Gastroesophageal sphincter (tissue), 4 donors: ENCODE measurements at places on chromosomes 7 and 10.

DNA sequence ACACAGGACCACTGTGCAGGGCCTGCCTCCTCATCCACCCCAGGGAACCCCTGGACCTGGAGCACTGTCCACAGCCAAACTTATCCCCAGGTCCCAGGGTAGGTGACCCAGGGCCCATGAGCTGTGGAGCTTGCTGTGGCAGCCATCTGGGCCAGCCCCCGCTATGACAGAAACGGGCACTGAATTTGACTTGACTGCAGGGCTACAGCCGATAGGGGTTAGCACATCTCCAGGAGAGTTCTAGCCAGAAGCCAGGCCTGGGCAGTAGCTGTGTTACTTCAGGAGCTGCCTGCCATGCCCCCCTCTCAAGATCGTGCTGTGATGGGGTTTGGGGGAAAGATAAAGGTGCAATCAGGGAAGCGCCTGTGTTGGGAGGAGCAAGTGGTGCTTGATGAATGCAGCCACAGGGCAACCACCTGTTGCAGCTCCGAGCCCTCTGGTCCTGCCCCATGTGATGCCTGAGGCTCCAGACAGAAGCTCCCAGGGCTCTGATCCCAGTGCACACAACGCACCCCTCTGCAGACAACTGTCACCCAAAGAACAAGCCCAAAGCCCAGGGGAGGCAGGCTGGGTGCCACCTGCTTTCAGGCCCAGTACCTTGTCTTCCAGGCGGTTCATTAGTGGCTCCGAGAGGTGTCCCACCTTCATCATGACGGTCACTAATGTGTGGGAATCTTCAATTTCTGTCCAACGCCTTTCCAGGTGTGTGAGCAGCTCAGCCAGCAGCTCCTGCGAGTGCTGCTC is 6.5 kb downstream of the TBRG4 start:
- no peak for ATAC-seq

DNA sequence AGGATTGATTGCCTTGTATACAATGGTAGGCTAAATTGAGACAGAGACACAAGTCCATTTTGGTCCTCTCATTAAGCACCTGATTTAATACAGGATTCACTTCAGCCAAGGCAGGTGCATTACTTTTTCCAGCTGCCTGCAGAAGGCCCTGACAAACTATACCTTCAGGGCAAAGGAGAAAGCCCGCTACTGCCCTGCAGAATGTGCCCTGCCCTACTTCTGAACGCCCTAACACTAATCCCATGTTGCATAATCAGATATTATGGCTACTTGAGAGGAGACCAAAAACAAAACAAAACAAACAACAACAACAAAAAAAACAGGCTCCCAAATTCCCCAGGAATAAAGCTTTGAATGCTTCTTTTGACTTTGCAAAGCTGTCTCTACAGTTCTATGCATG is 116.9 kb upstream of the ABI1 start:
- ATAC-seq, result no peak

DNA sequence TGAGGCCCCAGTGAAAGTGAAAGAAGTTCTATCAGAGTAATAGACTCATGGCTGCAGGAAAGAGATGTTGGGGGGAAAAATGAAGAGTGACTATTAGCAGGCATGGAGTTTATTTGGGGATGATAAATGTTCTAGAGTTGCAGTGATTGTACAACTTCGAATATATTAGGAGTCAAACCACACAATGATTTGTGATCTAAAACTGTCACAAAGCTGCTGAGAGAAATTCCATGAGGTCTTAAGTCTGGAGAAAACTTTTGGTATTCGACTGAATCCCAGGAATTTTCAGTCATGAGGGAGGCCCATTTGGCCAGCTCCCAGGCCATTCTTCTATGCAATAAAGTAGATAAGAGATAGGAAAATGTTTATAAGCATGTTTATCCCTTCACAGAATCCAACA is 55.9 kb upstream of the UNC5B start:
- no peak for ATAC-seq

GRCh38 chr10:79055100-79055782 is 13.5 kb upstream of the ZMIZ1 start:
- no peak for ATAC-seq

GRCh38 chr7:52344015-52344414 is 691.4 kb upstream of the POM121L12 start:
- ATAC-seq, result no peak

GRCh38 chr10:99766302-99766681 is 16.1 kb upstream of the ABCC2 start:
- ATAC-seq, result no peak

GRCh38 chr7:12054830-12055229 is 156.3 kb upstream of the TMEM106B start:
- no peak for ATAC-seq

- no peak for ATAC-seq
Observed at GRCh38 chr7:85630904-85631600, 444.2 kb upstream of the SEMA3D start.

- ATAC-seq, result no peak
Observed at GRCh38 chr7:127938588-127938987, 92.6 kb downstream of the LRRC4 start.

DNA sequence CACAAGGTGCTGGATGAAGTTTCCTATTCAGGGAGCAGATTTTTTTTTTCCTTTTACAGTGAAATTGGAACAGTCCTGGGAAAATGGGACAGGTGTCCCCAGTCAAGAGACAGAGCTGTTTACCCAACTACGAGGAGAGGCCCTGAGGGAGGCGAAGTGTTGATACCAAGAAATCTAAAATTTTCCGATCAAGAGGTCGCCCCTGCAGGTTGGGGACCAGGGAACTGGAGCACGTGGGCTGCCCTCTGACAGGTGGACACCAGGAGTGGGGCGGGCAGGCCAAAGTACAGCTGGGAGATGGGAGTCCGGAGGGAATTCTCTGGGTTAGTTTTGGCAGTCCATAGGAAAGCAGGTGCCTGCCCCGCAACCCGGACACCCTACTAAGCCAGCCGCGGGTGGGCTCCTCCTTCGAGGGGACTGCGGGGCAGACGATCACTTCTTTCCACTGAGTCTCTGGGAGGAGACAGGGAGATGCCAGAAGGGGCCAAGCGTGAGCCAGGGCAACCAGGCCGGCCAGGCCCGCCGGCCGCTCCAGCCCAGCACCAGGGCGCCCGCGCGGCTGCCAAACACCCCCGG is 965 bp upstream of the CAMK1D start:
- ATAC-seq, result no peak

- no peak for ATAC-seq
Observed at GRCh38 chr7:98810153-98810802, 59.5 kb downstream of the TMEM130 start.

DNA sequence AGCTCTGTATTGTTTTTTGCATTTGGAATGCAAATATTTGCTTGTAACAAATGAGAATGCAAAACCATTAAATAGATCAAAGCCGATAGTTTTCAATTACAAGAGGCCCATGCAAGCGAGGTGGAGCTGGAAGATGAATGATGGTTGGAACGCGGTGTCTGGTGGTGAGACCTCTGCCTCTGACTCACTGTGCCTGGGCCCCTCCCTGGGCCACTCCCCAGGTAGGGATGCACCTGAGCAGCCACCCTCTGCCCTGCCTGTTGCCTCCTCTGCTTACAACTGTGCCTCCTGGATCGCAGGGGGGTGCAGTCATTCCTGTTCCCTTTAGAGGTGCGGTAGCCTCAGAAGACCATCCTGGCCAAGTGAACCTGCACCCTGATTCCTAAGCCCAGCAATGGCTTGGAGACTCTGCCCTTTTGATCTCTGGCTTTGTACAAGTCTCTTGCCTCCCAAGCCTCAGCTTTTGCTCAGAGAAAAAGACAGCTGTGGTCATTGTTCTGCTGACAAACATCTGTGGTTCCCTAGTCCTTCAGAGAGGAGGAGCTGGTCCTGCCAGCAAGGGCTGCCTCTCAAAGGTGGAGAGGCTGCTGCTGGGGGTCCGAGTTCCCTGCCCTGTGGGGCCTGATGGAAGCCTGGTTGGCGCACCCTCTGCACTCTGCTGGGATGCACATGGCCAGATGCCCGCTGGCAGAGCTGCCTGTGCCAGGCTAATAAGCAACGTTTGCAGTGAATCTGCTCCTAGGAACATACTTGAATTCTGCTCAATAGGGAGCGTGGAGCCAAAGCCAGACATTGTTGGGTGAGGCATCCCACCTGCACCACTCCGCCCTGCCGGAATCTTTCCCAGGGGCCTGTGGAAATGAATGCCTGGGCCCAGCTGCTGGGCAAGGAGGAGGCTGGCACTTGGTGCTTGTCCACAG is 126.3 kb upstream of the TCERG1L start:
- no peak for ATAC-seq

GRCh38 chr7:66627881-66628360 is 760 bp upstream of the KCTD7 start:
- ATAC-seq, result peak; percentile 7

GRCh38 chr10:76555067-76555670 is 1082.4 kb downstream of the KCNMA1 start:
- no peak for ATAC-seq

- ATAC-seq, result no peak
Observed at GRCh38 chr7:139106959-139107358, 2.6 kb downstream of the ZC3HAV1 start.

DNA sequence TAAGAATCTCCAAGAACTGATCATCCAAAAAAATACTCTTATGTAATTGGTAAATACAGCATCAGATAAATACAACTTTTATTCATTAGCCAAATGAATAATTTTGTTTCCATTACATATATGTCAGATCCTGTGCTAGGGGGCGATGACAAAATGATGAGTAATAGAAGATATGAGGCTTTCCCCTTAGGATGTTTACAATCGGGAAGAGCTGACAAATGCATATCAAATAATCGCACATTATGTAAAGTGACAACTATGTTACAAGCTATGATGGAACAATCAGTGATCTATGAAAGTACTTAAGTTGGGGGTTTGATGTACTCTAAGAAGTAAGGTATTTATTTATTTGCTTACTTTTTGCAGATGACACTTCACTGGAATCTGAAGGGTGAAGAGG is 465.6 kb upstream of the VSTM2A start:
- ATAC-seq, result no peak
